ENCODE measurements at places on chromosomes 3 and 15. TPM values are rescaled to one million over a fixed set of nuclear protein-coding genes. Genes with fewer than 3 reads are reported as not detected.

The ARGFX gene
- not detected for total RNA-seq

GRCh38 chr3:53594276-53594675 is 99.9 kb downstream of the CACNA1D start:
- no peak overlapping the region for H3K4me3 ChIP-seq
- no peaks in the 10 kb centered on the region for H3K27me3 ChIP-seq
- no peak for DNase-seq
- H3K36me3 ChIP-seq: no peaks in the 10 kb centered on the region

GRCh38 chr3:127450331-127450730 is 140.2 kb downstream of the TPRA1 start:
- DNase-seq: peak; percentile 41
- no peaks in the 10 kb centered on the region for H3K4me1 ChIP-seq
- H3K4me3 ChIP-seq: no peak overlapping the region
- H3K27me3 ChIP-seq: no peaks in the 10 kb centered on the region

The P3H2 gene
- total RNA-seq: 10.2 TPM

- no peak overlapping the region for H3K4me3 ChIP-seq
- no peak overlapping the region for H3K27ac ChIP-seq
- H3K27me3 ChIP-seq: no peaks in the 10 kb centered on the region
- no peaks in the 10 kb centered on the region for H3K36me3 ChIP-seq
- no peak for DNase-seq
Measured at GRCh38 chr15:95352631-95353187, 977.8 kb upstream of the NR2F2 start.

Data from breast epithelium (tissue), 4 donors.